ENCODE measurements at places on chromosomes 3 and 15. TPM values are rescaled to one million over a fixed set of nuclear protein-coding genes. Genes with fewer than 3 reads are reported as not detected.

DNA sequence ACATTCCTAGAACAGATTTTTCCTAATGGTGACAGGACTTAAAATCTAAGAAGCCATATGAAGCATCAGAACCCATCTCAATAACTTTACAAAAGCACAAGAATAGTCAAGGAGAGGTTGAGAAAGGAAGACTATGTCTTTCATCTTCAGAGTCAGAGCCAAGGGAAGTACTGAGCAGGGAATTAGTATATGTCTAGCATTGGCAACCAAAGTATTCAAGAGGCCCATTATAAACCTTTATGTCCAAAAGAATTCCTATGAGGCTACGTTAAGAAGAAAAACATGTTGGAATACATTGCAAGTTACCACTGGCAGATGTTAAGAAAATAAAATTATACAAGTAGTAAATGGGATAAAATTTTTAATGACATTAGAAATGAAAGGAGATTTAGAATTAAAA lies 150.5 kb downstream of the MAGI1 start:
- H3K27me3 ChIP-seq = no peaks in the 10 kb centered on the region
- H3K36me3 ChIP-seq = no peaks in the 10 kb centered on the region
- no peak for DNase-seq
- H3K4me1 ChIP-seq = peaks cover 11% of the 10 kb centered on the region

- H3K27ac ChIP-seq = no peak overlapping the region
- no peak overlapping the region for H3K4me3 ChIP-seq
- H3K36me3 ChIP-seq = no peaks in the 10 kb centered on the region
- no peak for DNase-seq
- no peaks in the 10 kb centered on the region for H3K27me3 ChIP-seq
Observed at GRCh38 chr3:188539037-188539436, 385.1 kb downstream of the LPP start.

GRCh38 chr15:83082730-83083386 lies 15.8 kb upstream of the BTBD1 start:
- H3K36me3 ChIP-seq = no peaks in the 10 kb centered on the region
- no peaks in the 10 kb centered on the region for H3K4me1 ChIP-seq
- H3K4me3 ChIP-seq = no peak overlapping the region
- DNase-seq = no peak

Gene DUOXA1
- total RNA-seq = 0.36 TPM

DNA sequence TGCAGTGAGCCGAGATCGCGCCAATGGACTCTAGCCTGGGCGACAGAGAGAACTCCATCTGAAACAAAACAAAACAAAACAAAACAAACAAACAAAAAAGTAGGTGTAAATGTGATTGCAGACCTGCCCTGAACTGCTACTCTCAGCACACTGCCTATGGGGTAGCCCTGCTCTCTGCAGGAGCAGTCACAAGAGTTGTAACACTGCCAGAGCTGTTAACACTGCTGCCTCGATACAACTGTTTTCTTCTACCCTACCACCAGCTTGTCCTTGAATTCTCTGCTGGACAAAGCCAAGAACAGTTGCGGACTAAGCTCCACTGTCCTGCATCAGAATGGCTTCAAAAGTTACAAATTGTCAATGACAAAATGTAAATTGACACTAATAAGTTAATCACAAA lies 89.3 kb downstream of the ALCAM start:
- no peaks in the 10 kb centered on the region for H3K36me3 ChIP-seq
- H3K4me3 ChIP-seq = no peak overlapping the region

Gene UMPS
- 38.3 TPM for total RNA-seq

Gene HIGD2B
- total RNA-seq = not detected

GRCh38 chr15:78620021-78620526 lies 722 bp downstream of the CHRNA3 start:
- H3K27me3 ChIP-seq = peaks cover 39% of the 10 kb centered on the region
- H3K27ac ChIP-seq = no peak overlapping the region
- DNase-seq = no peak
- H3K36me3 ChIP-seq = no peaks in the 10 kb centered on the region
- no peaks in the 10 kb centered on the region for H3K4me1 ChIP-seq

Data from astrocyte (in vitro differentiated cells and primary cell).